ENCODE measurements at places on chromosomes 6 and 20.

DNA sequence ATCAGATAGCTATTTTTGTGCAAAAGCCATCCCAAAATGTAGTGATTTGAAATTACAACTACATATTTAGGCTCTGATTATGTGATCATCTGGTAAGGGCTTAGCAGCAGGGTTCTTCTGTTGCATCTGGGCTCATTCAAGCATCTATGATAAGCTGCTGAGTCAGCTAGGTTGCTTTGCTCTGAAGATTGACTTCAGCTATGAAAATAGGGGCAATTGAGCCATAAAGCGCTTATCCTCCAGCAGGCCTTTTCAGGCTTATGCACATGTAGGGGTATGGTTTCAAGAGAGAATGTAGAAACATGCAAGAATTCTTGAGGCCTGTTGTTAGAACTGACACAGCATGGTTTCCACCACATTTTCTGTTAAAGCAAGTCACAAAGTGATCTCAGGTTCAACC, 114.1 kb downstream of the PLCB1 start:
- no peak for DNase-seq

- DNase-seq = peak; percentile 17
Observed at GRCh38 chr20:59560588-59561227, 43.6 kb upstream of the PHACTR3 start.

DNA sequence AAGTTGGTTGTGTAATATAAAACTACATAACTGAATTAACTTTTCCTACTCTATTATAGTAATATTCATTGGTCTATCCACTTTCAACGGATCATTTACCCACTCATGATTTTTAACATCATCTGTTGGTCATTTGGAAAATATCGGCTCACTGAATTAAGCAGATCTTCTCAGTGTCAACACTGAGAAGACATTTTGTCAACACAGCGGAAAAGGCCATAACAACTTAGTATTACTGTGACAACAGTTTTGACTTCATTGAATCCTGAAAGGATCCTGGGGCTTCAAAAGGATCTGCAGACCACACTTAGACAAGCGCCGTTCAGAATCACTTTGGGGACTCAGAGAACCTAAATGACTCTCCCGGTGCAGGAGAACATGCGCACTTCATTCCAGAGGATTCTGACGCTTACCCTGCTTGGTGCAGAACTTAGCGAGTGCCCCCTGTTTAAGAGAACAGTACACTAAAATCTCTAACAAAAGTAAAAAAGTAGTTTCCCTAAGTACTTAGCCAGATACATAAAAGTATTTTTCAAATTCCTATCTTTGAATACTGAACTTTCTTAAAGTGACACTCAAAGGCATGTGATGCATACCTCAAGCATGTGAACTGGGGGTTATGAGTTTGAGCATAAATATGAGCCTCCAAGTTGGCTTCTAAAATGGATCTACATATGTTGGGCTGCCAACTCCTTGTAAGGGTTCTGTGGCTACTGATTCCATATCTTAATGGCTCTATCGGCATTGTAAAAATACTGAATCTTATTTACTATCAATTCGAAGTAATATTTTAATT, 4.0 kb downstream of the ZBTB2 start:
- DNase-seq = no peak

DNA sequence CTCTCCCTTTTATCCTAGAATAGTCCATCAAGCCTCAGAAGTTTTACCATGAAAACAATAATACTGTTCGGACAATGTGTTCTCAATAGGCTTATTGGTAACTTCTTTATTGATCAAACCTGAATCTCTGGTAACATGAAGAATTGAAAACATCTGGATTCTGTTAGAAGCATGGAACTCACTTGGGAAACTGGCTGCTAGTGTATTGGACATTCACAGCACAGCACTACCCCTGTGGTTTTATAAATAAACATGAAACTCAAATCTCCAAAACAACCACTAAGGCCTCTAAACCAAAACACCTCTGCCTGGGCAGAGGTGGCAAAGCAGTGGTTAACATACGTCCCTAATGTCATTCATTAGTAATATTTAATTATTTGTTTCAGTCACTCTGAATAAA, 157.6 kb upstream of the KCNQ5 start:
- DNase-seq = no peak

All from glutamatergic neuron (in vitro differentiated cells).